Posterior vena cava (tissue), 2 donors: ENCODE measurements at places on chromosomes 7 and 10. TPM values are rescaled to one million over a fixed set of nuclear protein-coding genes. Genes with fewer than 3 reads are reported as not detected.
A peak's percentile ranks its signal among the peaks of the same experiment; 100 is the strongest.

Gene MLXIPL
- total RNA-seq = 14.0 TPM

Gene HOXA4
- 6.2 TPM for total RNA-seq

Gene THNSL1
- 2.1 TPM for total RNA-seq

DNA sequence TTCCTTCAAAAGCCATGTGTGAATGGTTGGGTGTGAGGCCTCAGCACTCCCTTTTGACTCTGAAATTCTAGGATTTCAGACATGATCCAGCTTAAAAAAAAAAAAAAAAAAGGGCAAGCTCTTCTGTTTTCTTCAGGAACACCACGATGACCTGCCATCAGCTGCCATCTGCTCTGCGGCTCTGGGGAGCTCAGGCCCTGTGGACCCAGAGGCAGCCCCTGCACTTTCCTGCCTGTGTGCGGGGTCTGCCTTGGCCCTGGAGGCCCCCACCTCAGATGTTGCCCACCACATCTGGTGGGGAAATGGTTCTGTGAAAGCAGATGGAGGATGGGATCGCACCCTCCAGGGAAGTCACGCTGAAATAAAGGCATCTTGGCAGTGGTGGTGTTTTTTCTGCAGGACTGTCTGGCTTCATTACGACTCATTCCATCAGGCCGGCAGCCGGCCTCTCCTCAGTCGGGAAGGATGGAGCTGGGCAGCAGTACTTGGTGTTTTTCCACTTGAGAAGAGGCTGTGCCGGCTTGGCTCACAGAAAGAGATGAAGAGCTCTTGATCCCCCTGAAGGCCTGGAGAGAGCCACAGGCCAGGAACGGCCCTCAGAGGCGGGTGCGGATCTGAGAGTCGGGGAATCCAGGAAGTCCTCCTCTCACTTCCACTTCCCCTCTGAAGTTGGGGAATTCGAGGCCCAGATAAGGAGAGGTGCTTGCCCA, 66.1 kb upstream of the AQP1 start:
- DNase-seq = peak; percentile 86

Gene AP1S1
- total RNA-seq = 21.5 TPM

GRCh38 chr10:59393349-59393748, 31.0 kb upstream of the FAM13C start:
- DNase-seq = no peak

DNA sequence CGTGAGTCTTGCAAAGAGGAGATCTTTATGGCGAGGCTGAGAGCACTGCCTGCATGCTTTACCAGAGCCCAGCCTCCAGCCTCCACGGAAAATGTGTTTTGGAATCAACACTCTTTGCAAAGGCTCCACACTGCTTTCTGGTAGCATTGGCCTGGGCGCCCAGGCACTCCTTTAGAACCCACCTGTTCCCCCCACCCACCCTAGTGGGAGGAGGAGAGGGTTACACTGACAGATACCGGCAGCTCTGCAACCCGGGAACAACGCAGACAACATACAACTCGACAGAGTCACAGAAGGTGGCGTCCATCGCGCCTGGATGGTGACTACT, 5.5 kb upstream of the MNX1 start:
- peak; percentile 38 for DNase-seq

DNA sequence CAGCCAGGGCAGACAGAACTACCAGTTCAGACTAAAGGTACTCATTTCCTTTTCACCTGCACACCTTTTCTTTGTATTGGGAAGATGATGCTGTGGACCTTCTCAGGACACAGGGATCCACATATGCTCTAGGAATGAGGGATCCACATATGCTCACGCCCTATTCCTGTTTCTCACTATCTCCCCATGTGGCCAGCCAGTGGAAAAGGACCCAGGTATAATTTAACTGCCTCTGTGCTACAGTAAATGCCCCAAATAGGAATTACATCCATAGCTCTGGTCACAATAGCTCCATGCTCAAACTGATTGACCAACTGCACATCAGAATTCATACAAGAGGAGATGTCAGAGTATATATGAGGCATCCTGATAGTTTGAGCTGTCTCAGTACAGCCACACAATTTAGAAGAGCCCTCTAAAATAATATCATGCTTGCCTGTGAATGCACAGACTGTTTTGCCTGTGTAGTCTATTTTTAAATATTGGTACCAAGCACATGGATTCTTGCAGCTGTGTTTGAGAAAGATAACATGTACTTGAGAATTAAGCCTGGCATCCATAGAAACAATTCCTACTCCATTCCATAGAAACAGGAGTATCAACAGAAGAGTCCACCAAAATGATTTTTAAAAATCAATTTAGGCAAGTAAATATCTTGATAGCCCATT, 43.7 kb downstream of the CTTNBP2 start:
- DNase-seq = no peak

- no peak for DNase-seq
Observed at GRCh38 chr10:124650263-124650662, 93.9 kb downstream of the FAM53B start.

- DNase-seq = no peak
Observed at GRCh38 chr7:107882766-107883165, 8.2 kb upstream of the DLD start.

DNA sequence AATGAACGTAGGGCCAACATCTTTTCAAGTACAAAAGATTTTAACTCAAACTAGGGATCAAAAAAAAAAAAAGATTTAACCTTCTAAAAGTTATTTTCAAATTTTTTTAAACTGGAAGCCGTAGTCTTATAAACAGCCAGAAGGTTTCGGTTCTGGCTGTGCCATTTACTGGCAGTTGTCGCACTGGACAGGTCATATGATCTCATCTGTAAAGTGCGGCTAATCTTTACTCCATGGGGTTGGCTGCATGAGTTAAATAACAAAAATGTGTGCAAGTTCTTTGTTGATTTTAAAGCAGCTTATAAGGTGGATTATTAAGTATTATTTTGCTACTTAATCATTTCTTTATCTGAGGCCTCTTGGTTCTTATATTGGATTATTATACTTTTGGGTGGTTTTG, 36.6 kb downstream of the TRUB1 start:
- DNase-seq = no peak

DNA sequence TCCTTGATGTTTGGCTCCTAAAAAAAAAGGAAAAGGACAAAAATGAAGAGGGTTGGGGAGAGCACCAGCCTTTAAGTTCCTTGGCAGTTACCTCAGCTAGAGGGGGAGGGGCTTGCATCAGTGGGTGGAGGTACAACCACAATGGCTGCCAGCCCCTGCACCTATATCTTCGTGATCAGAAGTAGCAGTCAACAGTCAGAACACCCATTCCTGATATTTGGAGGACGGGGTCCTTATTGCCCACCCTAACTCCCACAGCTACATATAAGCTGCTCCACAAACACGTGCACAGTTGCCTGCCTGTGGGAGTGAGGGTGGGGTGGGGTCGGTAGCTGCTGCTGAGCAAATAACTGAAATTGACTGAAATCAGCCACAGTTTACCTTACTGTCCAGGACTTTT, 26.2 kb downstream of the C1GALT1 start:
- no peak for DNase-seq

GRCh38 chr10:117112220-117112619, 25.9 kb downstream of the VAX1 start:
- no peak for DNase-seq

DNA sequence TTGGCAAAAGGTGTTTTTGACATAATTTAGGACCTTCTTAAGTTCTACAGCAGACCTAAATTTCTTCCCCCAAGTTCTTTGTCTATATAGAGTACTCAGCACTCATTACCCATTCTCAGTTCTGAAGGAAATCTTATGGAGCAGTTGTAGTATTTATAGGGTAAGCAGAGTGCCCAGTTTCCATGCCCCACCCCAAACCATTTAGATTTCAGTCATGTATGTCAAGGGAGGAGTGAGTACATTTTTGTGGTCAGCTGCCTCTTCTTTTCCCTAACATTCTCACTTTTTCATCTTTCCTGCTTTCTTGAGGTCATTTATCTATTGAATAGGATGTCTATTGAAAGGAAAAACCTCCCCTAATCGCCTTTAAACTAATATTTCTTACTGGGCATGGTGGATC, 83.3 kb downstream of the KAT6B start:
- no peak for DNase-seq

Gene GPR141
- 0.71 TPM for total RNA-seq

- DNase-seq = peak; percentile 95
Observed at GRCh38 chr7:100865938-100866728, 1.1 kb upstream of the TRIP6 start.

DNA sequence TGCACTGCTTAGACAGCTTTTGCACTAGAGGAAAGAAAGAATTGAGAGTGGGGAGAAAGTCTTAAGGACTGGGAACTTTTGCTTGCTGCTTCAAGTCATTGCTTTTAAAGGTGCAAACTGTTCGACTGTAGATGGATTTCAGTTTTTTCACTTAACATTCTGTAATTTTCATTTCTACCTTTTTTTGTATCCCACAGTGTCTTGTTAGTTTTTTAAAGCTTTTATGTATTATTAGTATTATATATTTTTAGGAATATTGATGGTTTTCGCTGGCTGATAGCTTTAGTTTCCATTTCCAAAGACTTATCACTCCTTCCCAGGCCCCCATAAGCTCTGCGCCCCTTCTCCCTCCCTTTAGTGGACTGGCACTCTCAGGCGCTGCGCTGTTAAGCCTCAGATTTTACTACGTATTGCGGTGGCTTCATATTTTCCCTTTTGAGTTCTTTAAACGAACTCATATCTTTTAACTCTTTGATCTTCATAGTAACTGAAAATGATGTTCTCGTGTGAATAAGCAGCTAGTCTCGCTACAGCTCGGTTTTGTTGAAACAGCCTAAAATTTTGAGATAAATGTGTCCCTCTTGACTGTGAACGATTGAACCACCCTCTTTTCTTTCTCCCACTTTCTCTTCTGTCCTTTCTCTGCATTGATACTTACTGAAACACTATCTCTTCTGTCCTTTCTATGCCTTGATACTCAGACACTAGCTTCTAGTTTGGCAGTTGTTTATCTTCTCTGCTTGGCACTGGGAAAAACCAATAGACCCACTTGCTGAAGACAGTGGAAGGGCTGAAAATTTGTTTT, 2.5 kb upstream of the ETV1 start:
- no peak for DNase-seq

GRCh38 chr7:156640257-156640948, at the start of gene RNF32:
RNF32 (plus strand) TSS chr7:156640774; CDS start chr7:156643878, 3,104 bp downstream.
- peak; percentile 98 for DNase-seq

DNA sequence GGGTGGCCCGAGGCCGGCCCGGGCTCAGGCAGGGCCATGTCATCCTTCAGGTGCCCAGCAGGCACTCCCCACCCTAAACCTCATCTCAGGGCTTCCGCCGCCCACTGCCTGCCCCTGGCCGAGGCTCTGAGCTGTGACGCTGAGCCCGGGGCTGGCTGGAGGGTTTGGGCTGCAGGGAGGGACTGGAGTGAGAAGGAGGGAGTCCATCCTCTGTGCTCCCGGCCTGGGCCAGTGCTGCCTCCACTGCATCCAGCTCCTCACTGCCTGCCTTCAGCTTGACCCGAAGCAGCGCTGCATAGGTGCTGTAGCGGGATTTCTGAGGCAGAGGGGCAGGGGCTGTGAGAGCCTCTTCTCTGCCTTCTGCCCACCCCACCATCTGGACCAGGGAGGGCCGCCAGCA, 7.6 kb downstream of the NFKB2 start:
- no peak for DNase-seq

Gene PPP1R17
- total RNA-seq = not detected

- no peak for DNase-seq
Observed at GRCh38 chr10:71536332-71536731, 139.6 kb downstream of the CDH23 start.

- DNase-seq = no peak
Observed at GRCh38 chr10:1638889-1639419, 98.4 kb downstream of the ADARB2 start.

Gene NCOA4
- total RNA-seq = 99.0 TPM

Gene SLC18A2
- 2.7 TPM for total RNA-seq

Gene TCF7L2
- 29.6 TPM for total RNA-seq

DNA sequence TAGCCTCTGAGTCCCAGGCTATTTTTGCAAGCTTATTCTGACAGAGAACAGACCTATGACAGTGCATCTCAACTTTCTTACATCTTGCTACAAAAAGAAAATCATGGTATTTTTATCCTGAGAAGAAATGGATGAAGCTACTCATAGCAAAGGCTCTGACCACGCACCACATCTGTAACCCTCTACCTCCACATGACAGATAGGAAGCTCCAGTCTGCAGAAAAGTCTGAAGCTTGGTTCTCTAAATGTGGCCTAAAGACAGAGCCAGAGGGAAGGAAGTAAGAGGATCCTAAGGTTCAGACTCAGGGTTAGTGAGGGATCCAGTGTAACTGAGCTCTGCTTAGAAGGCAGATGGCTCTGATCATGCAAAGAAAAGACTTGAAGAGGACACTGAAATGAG, 58.4 kb upstream of the ABCB5 start:
- no peak for DNase-seq

- peak; percentile 95 for DNase-seq
Observed at GRCh38 chr7:158976849-158977593, 120.7 kb downstream of the DYNC2I1 start.

GRCh38 chr7:112743811-112744210, 46.4 kb downstream of the TMEM168 start:
- no peak for DNase-seq

- DNase-seq = no peak
Observed at GRCh38 chr7:128974241-128974934, 36.7 kb downstream of the IRF5 start.
